ENCODE measurements at places on chromosomes 1 and 21.

DNA sequence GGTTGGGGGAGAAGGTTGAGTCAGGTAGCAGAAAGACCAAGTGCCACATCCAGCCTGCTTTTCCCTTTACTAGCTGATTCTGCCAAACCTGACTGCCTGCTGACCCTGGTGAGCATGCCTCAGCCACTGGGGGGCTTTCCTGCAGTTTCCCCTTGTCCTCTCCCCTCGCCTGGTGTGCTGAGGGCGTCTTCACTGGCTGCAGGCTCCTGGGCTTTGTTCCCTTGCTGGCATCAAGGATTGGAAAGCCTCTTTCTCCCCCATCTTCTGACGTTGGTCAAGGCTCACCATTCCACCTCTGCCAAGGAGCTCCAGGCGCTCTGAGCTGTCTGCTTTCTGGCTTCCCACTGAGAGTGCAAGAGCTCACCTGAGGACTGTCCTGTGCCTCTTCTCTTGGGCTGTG, 28.4 kb downstream of the MAN1C1 start:
- DNase-seq: no peak

DNA sequence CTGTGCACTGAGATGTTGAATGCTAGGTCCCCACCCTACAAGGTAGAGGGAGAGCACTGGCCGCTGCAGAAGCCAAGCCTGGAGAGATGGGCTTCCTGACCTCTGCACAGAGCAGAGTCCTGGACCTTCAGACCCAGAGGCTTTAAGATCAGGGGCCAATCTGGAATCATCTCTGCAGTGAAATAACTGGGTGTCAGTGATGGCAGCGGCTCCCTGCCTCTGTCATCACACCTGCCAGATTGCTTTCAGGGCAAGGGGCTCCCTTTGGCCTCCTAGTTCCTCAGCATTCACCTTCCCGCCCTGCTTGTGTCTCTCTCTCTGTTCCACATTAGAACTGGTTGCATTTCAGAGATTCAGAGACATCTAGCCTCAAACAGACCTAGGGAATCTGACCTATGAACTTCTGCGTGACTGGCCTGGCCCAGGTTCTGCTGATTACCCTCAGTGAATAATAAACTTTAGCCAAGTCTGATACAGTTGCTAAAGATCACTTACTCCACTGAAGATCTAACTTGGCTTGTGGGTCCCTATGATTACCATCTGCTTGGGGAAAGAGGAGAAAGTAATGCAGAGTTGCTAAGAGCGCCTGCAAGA, 87.8 kb downstream of the ATP1A1 start:
- no peak for DNase-seq

- no peak for DNase-seq
These were observed 43.2 kb downstream of the DSTYK start for GRCh38 chr1:205168291-205168690.

DNA sequence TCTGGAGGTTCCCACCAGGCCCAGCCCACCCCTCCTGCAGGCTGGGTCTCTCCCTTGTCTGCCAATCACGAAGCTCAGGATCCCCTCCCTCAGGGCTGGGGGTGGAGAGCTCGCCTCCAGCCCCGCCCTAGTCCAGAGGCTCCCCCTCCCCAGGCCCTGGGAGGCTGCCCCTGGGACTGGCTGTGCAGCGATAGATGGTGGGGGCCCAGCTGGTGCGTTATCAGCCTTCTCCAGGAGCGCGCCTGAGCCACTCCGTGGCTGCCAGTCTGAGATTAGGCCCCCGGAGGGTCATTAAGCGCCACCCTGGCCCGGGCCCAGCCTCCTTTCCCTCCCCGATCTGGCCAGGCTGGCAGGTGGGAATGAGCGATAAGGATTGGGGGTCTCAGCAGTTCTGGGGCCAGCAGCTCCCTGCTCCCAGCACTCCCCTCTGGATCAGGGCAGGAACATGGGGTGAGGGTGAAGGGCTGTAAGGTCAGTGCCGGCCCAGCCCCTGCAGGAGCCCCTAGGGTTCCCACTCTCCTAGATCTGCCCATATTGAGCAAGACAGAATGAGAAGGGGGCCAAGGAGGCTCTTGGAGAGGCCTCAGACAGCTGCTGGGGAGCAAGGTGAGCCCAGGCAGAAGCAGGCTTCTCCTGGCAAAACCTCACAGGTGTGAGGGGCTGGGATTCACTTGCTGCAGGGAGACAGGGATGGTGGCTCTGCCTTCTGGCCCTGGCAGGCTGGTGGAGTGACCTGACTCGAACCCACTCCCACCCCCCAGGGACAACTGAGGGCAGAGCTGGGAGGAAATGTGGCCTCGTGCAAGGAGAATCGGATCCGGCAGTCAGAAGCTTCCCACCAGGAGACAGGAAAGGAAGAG, 8.5 kb downstream of the PDZK1IP1 start:
- no peak for DNase-seq

DNA sequence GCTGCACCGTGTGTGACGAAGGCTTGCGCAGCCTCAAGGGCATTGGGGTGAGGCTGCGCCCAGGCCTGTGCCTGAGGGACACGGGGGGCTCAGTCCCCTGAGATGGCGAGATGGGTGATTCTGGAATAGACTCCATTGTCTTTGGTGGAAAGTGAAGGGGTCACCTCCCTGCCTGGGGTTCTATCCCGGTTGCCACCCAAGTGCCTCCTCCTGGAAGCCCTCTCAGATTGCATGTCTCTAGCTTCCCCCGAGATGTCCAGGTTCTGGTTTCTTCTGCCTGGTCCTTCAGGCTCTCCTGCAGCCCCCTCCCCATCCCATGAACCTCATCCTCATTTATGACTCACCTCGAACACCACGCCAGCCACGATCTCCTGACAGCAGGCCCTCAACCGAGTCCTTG, 22.3 kb upstream of the MFN2 start:
- no peak for DNase-seq

DNA sequence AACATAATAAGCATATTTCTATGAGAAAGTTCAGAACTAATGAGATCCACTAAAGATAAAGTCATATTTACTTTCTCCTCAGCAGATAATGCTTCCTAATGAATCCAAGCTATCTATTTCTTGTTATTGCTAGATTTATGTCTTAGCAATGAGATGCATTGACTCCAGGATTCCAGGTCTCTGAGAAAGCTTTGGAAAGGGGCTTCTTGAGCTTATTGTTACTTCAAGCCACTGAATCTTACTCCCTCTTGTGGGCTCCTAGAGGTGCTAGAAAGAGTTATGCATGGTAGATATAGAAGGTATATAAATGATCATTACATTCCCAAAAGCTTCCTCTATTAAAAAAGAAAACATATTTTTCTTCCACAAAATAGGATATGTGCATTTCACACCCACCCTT, 246.4 kb upstream of the ADAMTS5 start:
- no peak for DNase-seq

DNA sequence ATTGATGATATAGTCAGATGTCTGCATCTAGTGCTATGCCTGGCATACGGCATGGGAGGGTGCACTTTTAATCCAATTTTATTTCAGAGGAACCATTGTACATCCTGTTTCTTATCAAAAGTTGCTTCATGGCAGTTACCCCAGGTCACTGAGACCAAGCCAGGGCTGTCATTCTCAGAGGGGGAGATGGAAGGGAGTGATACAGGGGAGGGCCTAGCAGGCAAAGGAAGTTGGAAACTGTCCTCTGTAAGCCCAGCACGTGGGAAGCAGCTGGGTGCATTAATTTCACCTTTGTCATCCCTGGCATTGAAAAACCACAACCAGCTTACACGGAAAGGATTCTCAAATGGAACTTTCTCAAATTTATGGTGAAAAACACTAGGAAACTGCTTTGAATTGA, 458.7 kb upstream of the ADAMTS5 start:
- DNase-seq: no peak

DNA sequence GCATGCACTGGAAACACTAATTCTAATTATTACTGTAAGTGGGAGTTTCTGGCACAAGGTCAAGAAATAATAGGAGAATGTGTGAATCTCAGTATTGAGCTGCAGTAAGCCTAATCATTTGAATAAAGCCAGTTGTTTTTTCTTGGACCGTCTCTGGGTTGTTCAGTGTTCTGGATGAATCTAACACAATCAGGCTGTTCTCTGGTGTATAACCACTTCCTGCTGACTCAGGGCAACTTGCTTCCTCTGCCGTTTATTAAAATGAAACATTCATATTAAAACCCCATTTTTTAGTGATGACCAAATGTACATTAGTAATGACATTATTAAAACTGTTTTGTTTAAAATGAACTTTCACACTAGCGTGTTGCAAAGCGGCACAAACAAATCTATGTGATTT, 273.1 kb upstream of the SNX7 start:
- DNase-seq: no peak

- no peak for DNase-seq
These were observed 7.9 kb downstream of the MIB2 start for GRCh38 chr1:1623181-1623630.

DNA sequence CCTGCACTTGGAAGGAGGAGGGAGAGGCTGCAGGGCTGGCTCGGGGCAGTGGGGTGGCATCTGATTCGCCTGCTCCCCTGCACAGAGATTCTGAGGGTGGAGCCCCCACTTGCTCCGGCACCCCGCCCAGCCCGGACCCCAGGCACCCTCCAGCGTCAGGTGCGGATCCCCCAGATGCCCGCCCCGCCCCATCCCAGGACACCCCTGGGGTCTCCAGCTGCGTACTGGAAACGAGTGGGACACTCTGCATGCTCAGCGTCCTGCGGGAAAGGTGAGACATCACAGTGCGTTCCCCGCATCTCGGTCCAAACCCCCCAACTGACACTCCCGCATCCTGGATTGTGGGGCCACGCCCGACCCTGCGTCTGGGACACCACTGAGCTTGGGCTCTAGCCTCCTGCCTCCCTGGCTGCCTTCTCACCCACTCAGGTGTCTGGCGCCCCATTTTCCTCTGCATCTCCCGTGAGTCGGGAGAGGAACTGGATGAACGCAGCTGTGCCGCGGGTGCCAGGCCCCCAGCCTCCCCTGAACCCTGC, 7.9 kb downstream of the ADAMTSL4 start:
- no peak for DNase-seq

- DNase-seq: no peak
These were observed 82.0 kb downstream of the KCNK1 start for GRCh38 chr1:233695901-233696300.

DNA sequence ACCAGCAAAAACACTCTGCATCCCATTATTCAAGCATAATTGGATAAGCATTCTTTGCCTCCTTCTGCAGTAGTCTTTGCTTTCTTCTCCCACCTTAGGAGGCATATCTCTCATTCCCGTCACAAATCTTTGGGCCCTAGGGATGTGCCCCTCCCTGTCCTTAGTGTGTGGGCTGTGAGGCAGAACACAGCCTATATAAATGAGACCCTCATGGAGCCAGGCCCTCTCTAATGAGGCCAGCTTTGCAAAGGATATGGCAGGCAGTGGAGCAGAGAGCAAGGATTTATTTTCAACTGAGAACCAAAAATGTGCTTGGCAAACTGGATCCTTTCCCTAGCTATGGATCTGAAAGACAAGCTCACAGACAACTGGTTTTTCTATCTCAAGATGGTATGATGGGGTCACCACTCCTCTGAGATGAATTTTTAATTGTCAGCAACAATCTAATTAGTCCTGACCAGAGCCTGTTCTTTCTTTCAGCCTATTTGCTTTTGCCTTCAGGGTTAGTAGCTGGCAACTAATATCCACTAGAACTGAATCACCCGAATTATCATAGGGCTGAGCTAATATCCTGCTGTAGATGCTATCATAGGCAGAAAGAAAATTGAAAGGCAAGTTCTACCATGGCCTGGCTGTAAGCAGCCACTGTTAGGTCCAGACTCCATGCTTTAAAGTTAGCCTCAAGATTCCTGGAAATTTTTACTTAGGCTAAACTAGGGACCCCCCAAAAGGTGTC, 134.2 kb downstream of the SYT2 start:
- DNase-seq: no peak

DNA sequence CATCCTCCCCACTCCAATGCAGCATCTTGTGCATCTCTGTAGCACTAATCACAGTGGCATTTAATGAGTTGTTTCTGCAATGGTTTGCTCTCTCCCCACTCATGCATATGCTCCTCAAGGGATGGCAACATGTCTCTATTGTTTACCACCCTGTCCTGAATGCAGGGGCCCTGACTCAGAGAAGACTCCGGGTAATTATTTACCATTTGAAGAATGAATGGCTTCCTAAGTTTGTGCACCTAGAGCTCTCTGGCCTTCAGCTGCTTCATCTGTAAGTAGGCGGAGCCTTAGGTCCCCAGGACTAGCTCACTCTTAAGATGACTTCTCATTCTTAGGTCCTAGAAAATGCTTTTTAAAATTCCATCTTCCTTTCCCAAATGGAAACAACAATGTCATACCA, 63.7 kb upstream of the IGSF21 start:
- DNase-seq: no peak

GRCh38 chr1:93631626-93632365, 49.8 kb downstream of the BCAR3 start:
- DNase-seq: no peak

- no peak for DNase-seq
These were observed 55.8 kb downstream of the ROR1 start for GRCh38 chr1:63829349-63830327.

- no peak for DNase-seq
These were observed 1368.6 kb upstream of the ADGRL4 start for GRCh38 chr1:80375109-80375508.

DNA sequence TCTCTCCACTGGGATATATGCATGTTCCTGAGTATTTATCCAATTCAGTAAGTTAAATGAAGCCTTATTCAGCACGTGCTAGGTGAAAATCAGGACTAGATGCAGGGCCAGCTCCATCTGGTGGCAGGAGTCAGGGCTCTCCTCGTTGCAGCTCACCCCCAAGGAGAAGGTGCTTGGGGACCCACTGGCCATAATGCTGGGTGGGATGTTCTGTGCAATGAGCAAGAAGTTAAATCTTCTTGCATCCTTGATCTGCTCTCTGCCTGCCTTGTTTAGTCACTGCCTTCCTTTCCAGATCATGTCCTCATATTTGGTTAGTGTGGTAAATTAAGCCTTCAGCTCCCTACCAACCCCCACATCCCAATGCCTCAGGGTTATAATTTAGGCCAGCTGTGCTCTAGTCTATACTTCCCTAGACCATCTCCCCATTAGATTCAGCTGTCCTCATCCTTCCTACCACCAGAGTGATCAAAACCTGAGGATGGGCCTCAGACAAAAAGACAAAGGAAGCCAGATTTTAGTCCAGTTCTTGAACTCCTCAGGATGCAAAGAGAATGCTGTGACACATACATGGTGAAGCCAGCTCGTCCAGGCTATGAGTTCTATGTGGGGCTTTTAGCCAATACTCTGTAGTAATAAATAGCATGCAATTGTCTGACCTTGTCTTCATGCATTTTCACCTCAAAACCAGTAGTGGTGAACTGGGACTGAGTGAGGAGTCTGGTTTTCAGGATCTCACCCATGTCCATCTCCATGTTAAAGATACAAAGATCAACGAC, 55.9 kb downstream of the SEC16B start:
- DNase-seq: no peak

Measured in activated naive CD4-positive, alpha-beta T cell treated with Interleukin-2 at 50 U/mL for 16 hours (primary cell).